Non-pigmented ciliary epithelial cell (primary cell): ENCODE measurements at places on chromosomes 1 and 21.

DNA sequence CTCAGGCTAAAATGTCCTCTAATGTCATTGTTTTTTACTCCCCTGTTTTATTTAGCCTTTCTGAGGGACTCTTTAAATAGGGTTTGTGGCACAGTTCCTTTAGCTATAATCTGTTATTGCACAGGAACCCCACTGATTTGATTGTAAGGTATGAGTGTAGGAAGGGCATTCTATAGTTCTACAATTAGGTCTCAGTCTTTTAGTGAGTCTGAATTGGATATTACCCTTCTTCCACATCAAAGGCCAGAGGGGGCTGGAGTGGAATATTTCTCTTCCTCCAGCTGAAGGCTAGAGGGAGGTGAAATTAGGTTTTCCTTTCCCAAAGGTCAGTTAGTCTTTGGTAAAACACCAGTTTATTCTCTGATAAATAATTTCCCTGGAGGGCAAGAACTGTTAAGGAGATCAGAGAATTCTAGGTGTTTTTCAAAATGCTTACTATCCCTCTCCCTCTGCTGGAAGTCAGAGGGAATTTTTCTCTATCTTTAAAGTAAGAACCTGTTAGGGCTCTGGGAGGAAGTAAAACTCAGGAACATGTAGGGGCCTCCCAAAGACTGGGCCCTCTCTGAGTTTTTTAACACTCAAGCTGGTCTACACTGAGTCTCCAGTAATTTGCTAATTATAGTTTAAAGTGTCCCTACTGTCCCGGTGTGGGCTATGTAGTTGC lies 176.3 kb upstream of the ZNHIT6 start:
- DNase-seq: no peak

DNA sequence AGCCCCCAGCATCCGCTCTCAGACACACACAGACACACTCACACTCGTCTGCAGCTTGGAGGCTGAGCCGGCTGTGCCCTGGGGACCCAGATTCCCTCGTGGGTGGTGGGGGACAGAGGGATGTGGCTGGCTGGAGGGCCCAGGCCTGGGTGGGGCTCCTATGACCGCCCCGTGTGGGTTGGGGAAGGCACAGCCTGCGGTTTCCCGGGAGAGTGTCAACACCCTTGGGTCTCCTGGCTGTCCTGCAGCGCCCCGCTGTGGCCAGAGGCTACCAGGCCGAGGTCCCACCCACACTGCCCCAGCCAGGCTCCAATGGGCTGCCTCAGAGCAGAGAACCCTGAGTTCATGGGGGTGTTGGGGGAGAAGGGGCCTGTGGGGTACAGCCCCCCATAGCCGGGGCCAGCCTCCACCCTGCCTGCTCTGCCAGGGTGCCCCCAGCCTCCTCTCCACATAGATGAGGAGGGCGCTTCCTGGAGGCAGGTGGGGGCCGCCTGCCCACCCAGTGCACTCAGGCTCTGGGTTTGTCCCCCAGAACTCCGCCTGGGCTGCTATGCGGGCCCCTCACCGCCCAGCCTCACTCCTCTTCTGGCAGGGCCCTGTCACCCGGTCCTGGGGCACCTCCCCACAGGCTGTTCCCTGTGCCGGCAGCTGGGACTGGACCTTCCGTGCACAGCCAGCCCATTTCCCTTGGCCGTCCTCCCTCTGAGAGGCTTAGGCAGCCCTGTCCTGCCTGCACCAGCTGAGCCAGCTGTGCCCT lies at the start of gene TTC34:
Gene TTC34 (minus strand): TSS at position 159 of the 757 bp plus-strand sequence. CDS start 866 bp downstream, outside the sequence.
- DNase-seq: no peak

GRCh38 chr1:38285807-38286530 lies 239.4 kb upstream of the POU3F1 start:
- no peak for DNase-seq

- no peak for DNase-seq
Observed at GRCh38 chr1:167650269-167651160, 20.5 kb downstream of the RCSD1 start.

- no peak for DNase-seq
Observed at GRCh38 chr21:34841154-34841553, 172.4 kb downstream of the CLIC6 start.

- DNase-seq: no peak
Observed at GRCh38 chr1:17119773-17120480, 676 bp upstream of the PADI2 start.

DNA sequence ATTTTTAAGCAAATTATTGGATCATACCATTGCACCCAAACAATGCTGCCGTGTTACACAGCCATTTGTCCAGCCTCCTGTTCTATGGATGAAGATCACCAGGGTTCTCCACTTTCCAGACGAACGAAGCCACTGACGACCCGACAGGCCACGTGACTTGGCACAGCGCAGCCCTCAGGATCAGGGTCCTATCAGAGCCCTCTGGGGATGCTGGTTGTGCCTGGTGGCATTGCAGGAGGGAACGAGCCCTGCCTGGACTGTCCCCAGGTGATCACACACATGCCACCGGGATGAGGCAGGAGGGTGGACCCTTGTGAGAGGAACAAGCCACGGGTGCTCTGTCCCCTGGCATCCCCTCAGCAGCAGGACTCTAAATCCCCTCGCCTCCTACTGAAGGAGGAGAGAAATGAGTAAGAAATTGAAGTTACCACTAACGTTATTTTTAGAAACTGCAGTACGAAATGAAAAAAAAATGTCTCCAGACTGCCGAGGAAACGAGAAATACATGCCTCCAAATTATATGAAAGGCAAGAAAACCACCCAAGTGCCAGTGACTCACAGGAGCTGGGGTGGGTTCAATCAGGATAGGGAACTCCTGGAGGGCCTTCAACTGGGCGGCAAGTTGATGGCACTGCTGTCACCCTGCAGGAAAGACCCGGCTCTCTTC lies 58.7 kb upstream of the PDE9A start:
- no peak for DNase-seq
